Activated naive CD4-positive, alpha-beta T cell treated with anti-CD3 and anti-CD28 coated beads, Interleukin-2, amount 50 U/mL, for 72 hours (primary cell): ENCODE measurements at places on chromosomes 6 and 20. TPM values are rescaled to one million over a fixed set of nuclear protein-coding genes. Genes with fewer than 3 reads are reported as not detected.

DNA sequence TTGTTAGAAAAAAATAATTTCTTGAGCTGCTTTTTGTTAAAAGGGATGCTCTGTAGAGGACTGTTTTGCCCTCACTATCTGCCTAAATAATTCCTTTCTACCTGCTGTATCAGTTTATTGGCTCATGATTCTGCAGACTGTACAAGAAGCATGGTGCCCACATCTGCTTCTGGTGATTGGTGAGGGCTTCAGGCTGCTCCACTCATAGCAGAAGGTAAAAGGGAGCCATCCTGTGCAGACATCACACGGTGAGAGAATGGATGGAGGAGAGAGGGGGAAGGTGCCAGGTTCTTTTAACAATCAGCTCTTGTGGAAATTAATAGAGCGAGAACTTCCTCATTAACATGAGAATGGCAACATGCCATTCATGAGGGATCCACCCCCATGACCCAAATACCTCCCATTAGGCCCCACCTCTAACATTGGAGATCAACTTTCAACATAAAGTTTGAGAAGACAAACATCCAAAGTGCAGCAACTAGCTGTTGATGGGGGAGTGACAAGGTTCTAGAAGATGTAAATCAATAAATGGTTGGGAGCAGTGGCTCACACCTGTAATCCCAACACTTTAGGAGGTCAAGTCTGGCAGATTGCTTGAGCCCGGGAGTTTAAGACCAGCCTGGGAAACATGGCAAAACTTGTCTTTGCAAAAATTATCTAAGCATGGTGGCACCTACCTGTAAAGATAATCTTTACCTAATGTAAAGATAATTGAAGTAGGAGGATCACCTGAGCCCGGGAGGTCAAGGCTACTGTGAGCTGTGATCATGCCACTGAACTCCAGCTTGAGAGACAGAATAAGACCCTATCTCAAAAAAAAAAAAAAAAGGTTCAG, 15.7 kb upstream of the AHCY start:
- no peak for DNase-seq

DNA sequence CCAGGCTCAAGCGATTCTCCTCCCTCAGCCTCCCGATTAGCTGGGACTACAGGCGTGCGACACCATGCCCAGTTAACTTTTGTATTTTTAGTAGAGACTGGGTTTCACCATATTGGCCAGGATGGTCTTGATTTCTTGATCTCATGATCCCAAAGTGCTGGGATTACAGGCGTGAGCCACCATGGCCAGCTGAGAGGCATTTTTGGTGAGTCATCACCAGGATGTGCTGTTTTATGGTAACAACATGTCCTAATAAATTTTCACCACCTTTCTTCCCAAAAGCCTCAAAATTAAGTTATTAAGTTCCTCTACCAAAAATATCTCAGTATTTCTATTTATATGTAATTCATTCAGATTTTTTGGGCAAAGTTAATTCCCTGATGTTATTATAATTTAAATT, 53.5 kb downstream of the COL21A1 start:
- no peak for DNase-seq

The RTN4IP1 gene
- total RNA-seq = 6.6 TPM

The INSM1 gene
- total RNA-seq = 0.41 TPM

DNA sequence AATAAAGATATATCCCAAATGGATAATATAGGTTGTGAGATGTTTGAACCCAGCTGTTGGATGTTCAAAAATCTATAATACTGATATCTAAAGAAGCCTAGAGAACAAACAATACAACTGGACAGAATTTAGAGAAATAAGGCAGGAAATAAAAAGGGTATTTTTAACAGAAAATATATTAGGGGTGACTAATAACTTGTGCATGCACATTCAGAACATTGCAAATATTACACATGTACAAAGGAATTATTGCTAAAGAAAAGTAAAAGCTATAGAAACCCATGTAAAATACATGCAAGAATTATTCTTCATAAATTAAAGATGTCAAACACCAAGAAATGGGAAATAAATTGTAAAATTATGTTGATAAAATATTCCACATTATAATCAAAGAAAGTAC, 32.7 kb upstream of the HCRTR2 start:
- no peak for DNase-seq

The SLA2 gene
- total RNA-seq = 33.7 TPM
